Immature natural killer cell (primary cell): ENCODE measurements at places on chromosomes 5 and 9. TPM values are rescaled to one million over a fixed set of nuclear protein-coding genes. Genes with fewer than 3 reads are reported as not detected.

Gene DNAJB5
- polyA plus RNA-seq = 1.7 TPM

Gene CYSTM1
- 11.0 TPM for polyA plus RNA-seq

Gene PDE6A
- not detected for polyA plus RNA-seq

Gene CTXN3
- polyA plus RNA-seq = not detected

Gene RORB
- not detected for polyA plus RNA-seq

Gene DMRT3
- polyA plus RNA-seq = not detected

Gene MYOZ3
- polyA plus RNA-seq = not detected

Gene STK32A
- not detected for polyA plus RNA-seq

Gene NCS1
- not detected for polyA plus RNA-seq

DNA sequence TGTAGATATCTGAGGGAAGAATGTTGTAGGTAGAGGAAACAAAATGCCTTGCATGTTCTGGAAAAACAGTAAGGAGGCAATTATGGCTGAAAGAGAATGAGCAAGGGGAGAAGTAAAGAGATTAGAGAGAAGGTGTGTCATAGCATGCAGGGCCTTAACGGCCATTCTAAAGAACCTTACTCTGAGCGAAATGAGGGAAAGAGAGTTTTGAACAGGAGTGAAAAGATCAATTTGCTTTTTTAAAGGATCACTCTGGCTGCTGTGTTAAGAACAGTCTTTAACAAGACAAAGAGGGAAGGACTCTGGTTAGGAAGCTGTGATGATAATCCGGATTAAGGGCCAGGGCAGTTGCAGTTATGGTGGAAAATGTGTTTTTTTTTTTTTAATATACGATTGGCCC, 22.6 kb downstream of the PTBP3 start:
- no peak for DNase-seq
- no peaks in the 10 kb centered on the region for H3K27me3 ChIP-seq
- H3K4me3 ChIP-seq = no peak overlapping the region
- H3K36me3 ChIP-seq = no peaks in the 10 kb centered on the region

DNA sequence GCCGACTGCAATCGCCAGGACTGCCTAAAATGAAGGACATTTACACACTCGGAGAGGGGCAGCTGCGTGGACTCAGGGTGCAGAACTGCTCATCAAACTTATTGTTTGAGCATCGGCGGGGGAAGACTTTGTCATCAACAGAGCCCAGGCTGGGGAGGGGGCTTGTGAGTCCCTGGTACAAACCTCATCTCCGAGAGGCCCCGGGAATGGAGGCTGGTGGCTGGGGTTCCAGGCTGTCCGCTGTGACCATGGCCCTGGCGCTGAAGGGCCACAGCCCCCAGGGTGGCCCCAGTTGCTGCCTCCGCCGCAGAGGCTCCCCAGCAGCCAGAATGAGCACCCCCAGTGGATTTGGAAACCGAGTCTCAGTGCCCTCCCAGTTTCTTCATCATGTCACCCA, 46.1 kb upstream of the RNU6ATAC start:
- DNase-seq = no peak
- H3K4me3 ChIP-seq = no peak overlapping the region
- no peaks in the 10 kb centered on the region for H3K36me3 ChIP-seq
- no peak overlapping the region for H3K27ac ChIP-seq
- peaks cover 3% of the 10 kb centered on the region for H3K27me3 ChIP-seq

DNA sequence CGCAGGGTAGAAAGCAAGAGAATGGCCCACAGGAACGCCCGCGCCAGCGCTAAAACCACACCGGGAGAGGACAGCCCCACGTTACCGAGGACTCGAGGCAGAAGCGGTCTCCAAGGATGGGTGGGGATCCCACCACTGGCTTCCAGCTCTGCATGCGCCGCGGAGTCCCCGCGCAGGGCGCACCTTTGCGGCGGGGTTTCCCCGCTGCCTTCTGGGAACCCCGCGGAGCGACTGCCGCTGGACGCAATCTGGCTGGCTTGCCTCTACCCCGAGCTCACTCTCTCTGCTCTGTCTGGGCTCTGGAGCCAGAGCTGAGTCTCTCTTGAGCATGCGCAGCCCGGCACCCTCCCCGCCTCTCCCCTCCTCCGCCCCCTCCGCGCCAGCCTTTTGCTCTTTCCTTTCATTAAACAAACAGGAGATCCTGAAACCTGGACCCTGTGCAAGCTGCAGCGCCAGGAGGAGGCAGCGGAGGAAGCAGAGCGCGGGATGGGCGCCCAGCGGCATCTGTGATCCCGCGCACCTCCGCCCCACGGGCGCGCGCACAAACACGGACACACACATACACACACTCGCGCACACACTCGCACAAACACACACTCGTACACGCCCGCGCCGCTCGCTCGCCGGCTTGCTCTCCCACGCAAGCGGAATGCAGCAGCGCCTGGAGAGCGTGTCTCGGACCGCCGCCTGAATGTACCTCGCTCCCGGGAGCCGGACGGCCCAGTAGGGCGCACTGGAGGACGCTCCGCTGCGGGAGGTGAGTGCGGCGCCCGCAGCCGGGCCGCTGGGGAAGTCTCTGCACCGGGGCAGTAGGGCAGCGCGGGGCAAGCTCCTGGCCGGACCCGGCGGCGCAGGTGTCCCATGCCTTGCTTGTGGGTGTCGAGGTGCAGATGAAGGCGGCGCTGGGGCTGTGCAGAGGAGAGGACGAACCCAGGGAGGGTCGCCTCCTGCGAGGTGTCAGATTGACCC, at the start of gene PLPPR1:
Gene PLPPR1 (plus strand): TSS at position 382 of the 969 bp plus-strand sequence.
- H3K27me3 ChIP-seq = peaks cover 3% of the 10 kb centered on the region
- no peaks in the 10 kb centered on the region for H3K36me3 ChIP-seq
- no peak within 1 kb of the TSS for H3K4me3 ChIP-seq
- no peak within 1 kb of the TSS for H3K27ac ChIP-seq
- no peaks in the 10 kb centered on the region for H3K4me1 ChIP-seq

DNA sequence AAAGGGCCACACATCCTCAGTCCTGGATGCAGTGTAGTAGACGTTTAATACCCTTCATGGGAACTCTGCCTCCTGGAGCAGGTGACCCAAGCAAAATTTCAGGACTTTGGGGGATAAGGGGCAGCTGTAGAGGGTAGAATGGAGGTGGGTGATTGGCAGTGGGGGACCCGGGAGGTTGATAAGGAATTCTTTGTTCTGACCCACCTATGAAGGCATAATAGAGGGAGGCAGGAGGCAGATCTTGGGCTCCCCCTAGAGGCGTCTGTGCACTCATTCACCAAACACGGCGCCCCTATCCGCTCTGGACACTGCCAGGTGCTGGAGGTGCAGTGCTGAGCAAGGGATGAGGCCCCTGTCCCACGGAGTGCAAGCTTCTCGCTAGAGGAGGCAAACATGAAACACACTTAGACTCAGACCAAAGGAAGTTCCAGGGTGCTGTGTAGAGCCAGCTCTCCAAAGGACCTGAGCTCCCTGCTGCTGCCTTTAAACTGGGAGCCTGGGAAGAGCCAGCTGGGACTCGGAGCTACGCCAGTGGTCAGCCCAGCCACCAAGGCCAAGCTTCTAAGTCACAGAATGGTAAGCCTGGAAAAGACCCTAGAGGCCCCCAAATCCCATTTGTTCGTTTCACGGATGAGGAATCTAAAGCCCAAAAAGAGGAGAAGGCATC, 7.7 kb downstream of the IL17B start:
- H3K27me3 ChIP-seq = peaks cover 2% of the 10 kb centered on the region
- no peaks in the 10 kb centered on the region for H3K4me1 ChIP-seq
- no peak overlapping the region for H3K4me3 ChIP-seq
- no peak overlapping the region for H3K27ac ChIP-seq
- DNase-seq = peak; percentile 56
